NCI-H748 treated with DMSO at 0.1 percent for 48 hours (cell line): ENCODE measurements at places on chromosomes 3 and 15.
A peak's percentile ranks its signal among the peaks of the same experiment; 100 is the strongest.

DNA sequence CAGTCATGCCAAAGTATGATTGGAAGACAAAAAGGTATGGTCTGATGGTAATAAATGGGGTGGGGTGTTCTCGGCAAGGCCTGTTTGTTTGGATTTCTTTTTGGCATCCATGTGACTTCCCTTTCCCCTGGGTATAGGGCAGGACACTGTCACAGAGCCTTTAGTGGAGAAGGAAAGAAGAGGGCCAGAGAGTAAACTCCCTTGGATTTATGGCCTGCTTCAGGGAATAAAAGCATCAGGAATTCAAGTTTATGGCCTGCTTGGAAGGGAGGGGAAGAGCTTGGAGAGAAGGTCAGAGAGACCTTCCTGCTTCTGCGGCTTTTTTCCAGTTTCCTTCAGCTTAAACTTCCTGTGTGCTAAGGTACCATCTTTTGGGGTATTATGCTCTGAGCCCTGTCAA lies 179.4 kb upstream of the ADAMTS9 start:
- DNase-seq: no peak

- no peak for DNase-seq
Measured at GRCh38 chr15:58758141-58758540, 8.6 kb upstream of the ADAM10 start.

- DNase-seq: no peak
Measured at GRCh38 chr3:61729038-61729634, 167.8 kb downstream of the PTPRG start.

DNA sequence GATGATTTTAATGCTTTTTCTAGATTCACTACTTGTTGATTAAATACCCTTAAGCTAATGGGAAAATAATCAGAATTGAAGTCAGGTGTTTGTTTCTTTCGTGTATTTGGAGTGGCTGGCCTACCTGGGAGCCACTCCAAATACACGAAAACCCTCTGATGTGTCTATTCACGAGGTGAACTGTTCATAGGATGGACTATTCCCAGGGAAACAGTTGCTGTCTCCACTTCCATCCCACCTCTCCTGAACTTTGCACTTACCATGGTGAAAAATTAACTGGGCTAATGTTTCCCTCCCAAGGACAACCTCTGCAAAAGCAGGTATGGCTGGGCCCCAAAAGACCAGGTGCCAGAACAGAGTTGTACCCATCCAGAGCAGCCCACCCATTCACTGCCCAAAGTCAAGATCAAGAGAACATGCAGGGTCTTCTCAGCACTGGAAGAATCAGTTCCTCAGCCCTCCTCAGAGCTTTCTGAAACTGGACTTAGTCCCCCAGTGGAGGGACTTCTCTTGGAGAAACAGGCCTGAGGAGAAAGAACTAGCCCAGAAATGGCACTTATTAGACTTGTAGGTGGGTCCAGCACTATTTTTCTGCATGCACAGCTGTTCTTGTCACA lies 2.9 kb upstream of the SMAD3 start:
- no peak for DNase-seq

GRCh38 chr15:81886591-81886990 lies 159.2 kb downstream of the MEX3B start:
- no peak for DNase-seq

- DNase-seq: no peak
Measured at GRCh38 chr3:46440531-46441294, 24.0 kb downstream of the LTF start.

DNA sequence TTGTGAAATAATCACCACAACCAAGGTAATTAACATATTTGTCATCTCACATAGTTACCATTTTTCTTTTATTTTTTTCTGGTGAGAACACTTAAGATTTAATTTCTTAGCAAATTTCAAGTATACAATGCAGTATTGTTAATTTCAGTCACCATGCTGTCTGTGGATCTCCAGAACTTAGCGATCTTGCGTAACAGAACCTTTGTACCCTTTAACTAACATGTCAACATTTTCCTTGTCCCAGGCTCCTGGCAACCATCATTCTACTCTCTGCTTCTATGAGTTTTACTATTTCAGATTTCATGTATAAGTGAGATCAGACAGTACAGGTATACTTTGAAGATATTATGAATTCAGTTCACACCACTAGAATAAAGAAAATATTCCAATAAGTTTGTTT lies 154.4 kb downstream of the KCNAB1 start:
- no peak for DNase-seq

DNA sequence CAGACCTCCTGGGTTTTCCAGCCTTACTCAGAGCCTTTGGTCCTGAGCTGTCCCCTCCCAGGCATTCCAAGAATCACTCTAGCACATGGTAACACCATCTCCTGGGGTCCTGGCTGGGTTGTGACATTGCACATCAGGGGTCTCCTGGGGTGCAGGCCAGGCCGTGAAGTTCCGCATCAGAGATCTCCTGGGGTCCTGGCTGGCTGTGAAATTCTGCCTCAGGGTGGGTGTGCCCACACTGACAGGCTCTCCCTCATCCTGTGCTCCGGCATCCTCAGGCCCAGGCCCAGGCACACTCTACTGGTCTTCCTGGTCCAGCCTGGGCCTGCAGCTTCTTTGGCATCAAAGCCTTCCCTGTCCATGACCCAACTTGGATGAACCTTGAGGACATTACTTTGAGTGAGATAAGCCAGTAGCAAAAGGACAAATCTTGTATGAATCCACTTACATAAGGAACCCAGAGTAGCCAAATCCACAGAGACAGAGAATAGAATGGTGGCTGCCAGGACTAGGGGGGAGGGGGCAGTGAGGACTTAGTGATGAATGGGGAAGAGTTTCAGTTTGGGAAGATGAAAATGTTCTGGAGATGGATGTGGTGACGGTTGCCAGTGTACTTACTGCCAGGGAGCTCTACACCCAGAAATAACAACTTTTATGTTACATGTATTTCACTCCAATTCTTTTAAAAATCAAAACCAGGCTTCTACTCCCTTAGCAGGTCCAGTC lies 49.1 kb upstream of the KLF13 start:
- no peak for DNase-seq

GRCh38 chr15:94259863-94260262 lies 28.5 kb downstream of the MCTP2 start:
- no peak for DNase-seq

GRCh38 chr15:42919308-42919707 lies 1.3 kb downstream of the TTBK2 start:
- DNase-seq: no peak

- no peak for DNase-seq
Measured at GRCh38 chr3:142296507-142296906, 71.1 kb upstream of the GK5 start.

GRCh38 chr3:66196633-66197032 lies 24.2 kb upstream of the SLC25A26 start:
- DNase-seq: no peak

GRCh38 chr3:64945171-64945729 lies 257.4 kb upstream of the ADAMTS9 start:
- peak; percentile 3 for DNase-seq

DNA sequence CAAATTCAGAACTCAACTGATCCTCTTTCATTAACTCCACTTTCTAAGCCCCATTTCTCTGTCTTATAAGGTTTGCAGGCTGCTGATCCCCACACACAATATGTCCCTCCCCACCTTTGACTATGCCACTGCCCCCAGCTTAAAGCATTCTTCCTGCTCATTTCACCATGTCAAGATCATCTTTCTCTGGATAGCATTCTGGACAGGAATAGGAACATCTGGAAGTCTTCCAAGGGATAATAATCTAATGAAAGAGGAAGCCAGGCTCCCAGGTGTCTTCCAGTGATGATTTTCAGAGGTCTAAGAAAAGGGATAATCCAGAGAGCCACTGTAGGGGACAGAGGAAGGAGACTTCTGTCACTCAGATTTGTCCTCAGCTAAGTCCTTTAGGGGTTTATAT lies 54.6 kb upstream of the GALNT15 start:
- DNase-seq: no peak

- no peak for DNase-seq
Measured at GRCh38 chr3:97838393-97838792, 16.6 kb downstream of the CRYBG3 start.

- DNase-seq: no peak
Measured at GRCh38 chr15:67968966-67969365, 85.1 kb upstream of the PIAS1 start.

- no peak for DNase-seq
Measured at GRCh38 chr3:29757054-29757777, 476.3 kb downstream of the RBMS3 start.

GRCh38 chr3:116291141-116291540 lies 154.1 kb downstream of the LSAMP start:
- no peak for DNase-seq

GRCh38 chr3:7292362-7292761 lies 431.4 kb downstream of the GRM7 start:
- DNase-seq: no peak

DNA sequence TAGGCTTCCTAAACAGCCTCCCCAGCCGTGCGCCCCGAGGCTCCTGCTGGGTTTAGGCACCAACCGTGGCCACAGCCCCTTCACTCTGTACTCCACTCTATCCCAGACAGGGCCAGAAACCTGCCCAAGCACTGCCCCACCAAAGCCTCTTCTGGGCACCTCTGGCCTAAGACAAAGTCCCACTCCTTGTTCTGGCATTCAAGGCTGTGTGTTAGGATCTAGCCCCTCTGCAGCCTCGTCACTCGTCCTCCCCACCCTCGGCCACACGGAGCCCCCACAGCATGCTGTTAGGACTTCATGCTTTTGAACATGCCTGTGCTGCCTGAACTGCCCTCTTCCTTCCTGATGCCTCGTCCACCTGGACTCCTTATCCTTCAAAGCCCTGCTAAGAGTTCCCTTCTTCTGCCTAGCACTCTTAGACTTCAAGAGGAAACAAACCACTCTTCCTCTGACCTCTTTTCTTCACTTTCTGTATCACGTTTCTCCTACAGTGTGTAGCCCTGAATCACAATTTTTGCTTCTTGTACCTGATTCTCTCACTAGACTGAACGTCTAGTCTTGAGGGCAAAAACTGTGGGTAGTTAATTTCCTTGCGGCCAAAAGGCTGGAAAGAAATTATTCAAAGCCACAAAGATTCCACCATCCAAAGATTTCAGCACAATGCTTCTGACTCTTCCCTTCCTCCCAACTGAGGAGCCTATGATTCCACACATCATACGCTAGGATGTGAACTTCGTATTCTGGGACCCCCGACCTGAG lies 28.6 kb downstream of the WNT7A start:
- DNase-seq: no peak

DNA sequence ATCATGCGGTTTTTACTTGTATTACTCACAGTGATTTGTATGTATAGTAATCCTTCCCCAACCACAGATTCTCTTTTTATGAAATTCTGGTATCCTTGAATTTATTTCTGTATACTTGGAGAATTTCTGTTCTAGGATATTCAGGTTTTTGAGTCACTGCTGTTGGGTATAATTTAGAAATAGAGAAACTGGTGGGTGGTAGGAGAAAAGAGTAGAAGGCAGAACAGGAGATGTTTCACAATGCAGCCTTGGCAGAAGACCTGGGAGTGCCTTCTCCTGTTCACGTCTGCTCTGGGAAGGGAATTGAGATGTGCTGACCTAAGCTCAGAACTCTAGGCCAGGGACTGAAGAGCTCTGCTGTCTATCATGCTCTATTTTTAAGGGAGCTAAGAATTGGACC lies 193.6 kb downstream of the EPHB1 start:
- no peak for DNase-seq

GRCh38 chr15:70098153-70098460 lies 390 bp upstream of the TLE3 start:
- no peak for DNase-seq

DNA sequence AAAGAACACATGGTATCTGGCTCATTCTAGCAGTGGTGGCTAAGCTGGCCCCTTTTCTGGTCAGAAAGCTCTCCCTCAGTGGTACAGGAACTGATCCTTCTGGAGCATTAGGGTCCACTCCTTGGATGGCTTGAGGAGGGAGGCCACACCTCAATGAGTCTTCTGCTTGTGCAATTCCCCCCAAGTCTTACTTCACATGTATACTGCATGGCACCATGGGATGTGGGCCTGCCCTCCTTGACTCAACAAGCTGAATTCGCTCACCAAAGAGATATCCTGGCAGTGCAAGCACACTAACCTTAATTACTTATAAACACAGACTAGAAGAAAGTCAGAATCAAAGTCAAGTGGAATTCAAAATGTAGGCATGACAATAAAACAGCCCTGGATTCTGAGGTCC lies 133.8 kb upstream of the SLC2A2 start:
- no peak for DNase-seq
